ENCODE measurements at places on chromosomes 4 and X.

DNA sequence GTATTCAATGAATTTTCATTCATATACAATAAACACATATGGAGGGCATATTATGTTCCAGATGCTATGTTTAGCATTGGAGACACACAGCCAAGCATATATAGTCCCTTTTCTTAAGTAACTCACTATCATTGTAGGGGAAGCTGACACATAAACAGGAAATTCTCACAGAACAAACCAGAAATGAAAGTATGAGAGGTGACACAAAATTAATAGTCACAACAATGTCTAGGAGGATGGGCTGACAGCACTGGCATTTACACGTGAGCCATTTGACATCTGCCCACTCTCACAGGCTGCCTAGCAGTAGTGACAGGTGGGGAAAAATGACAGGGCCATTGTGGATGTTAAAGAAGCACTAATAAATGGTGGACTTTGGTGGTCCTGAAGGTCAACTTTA, 2.6 kb upstream of the CNOT6L start:
- peak; percentile 66 for DNase-seq

DNA sequence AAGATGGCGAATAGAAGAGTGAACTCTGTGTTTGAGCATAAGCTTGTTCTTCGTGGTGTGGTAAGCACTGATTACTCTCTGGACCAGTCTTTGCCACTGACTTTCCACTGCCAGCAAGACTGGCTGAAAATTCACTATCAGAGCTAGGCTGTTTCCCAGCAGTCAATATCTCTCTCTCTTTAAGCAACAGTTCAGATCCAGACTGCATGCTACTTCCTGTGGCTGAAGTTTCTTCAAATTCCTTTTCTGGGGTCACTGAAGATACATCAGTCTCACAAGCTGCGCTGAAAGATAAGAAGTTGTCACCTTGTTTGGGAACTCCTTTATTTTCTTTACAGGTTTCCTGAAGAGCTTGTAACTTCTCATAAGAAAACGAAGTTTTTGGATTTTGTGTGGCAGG, 54.0 kb upstream of the FAM120C start:
- DNase-seq: no peak

GRCh38 chr4:44760142-44760898, 34.0 kb upstream of the GNPDA2 start:
- peak; percentile 8 for DNase-seq

DNA sequence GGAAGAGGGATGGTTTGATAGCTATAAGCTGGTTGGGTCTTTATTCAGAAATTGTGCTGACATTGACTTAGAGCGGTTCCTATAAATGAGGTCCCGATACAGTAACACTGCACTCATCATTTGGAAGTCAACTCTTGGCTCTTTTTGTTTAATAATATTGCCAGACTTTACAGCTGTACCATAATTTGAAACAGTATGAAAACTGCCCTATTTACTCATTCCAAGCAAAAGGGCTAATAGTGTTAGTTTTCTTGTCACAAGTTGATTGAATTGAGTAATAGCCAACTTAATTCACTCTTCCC, 128.4 kb upstream of the LIMCH1 start:
- no peak for DNase-seq

- no peak for DNase-seq
Observed at GRCh38 chr4:108450236-108450898, 170.0 kb upstream of the RPL34 start.

DNA sequence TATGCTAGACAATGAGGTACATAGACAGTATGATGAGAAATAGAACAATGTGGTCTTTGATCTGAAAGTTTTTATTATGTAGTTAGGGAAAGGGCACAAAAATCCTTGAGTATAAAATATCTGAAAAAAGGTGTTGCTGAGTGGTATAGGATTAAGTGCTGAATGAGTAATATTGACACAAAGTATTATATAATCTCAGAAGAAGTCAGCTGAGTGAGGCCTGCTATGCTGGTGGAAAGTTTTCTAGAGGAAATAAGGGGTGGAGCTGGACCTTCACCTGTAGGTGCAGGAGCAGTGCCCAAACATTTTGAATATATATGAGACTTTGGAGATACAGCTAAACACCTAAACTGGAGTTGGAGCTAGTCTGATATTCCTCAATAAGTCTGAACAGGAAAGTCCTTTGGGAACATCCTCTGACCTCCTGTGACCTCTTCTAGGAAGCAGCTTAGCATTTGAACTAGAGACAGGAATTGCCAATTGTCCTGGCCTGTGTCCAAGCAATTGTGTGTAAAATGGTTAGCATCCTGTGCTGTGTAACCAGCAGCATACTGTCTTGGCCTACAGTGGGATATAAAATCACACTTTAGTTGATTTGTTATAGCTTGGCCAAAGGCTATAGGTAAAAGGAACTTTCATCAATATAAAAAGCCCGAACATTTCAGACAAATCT, 285.3 kb downstream of the ANKRD50 start:
- DNase-seq: no peak

GRCh38 chr4:120314969-120315368, 248.3 kb upstream of the MAD2L1 start:
- DNase-seq: no peak

- DNase-seq: no peak
Observed at GRCh38 chrX:1649621-1650020, 34.8 kb downstream of the ASMT start.
